H9 (cell line): ENCODE measurements at places on chromosomes 2 and 18.

DNA sequence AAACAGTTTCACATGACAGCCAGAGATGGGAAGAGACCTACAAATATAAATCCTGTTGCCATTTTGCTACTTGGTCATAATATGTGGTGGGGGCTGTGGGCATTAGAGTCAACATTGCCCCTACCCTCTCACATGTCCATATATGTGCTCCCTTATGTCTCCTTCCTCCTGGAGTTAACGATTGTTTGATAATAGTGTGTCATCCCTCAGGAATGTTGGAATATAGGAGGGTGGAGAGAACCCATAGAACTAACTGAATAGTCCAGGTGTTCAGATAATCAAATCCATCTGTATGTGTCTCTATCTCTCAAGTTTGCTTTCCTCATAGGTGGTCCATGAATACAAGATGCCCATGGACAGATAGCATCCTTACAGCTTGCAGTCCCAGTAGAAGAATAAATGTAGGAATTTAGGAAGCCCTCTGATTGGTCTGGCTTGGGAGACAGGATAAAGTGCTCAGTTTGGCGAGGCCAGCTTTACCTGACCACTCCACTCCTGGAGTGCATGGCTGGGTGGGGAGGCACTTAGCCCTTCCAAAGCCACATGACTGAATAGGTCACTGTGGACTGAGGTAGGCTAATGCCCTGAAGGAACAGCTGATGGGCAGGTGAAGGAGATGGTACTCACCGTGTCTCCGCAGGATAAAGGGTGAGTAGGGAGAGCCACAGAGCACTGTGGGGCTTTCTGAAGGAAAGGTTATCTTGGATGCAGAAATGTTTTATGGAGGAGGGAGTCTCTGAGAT lies 166.9 kb downstream of the CDCA7 start:
- no peak for DNase-seq
- H3K27me3 ChIP-seq, result no peaks in the 10 kb centered on the region; the same call in 1 of the 2 replicates
- H3K4me3 ChIP-seq, result no peak overlapping the region
- H3K36me3 ChIP-seq, result no peaks in the 10 kb centered on the region

GRCh38 chr2:53777134-53777533 lies 9.5 kb downstream of the CHAC2 start:
- H3K27ac ChIP-seq, result no peak overlapping the region
- DNase-seq, result no peak
- no peaks in the 10 kb centered on the region for H3K4me1 ChIP-seq
- no peak overlapping the region for H3K4me3 ChIP-seq
- no peaks in the 10 kb centered on the region for H3K27me3 ChIP-seq
- H3K36me3 ChIP-seq, result peaks cover 26% of the 10 kb centered on the region; the same call in 2 of the 3 replicates

DNA sequence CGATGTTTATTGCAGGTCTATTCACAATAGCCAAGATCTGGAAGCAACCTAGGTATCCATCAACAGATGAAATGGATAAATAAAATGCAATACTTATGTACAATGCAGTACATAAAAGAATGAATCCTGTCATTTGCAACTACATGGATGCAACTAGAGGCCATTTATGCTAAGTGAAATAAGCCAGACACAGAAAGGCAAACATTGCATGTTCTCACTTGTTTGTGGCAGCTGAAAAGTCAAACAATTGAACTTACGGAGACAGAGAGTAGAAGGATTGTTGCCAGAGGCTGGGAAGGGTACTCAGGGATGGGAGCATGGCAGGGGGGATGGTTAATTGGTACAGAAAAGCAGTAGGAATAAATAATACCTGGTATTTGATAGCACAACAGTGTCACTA lies 563.9 kb downstream of the TMX3 start:
- no peaks in the 10 kb centered on the region for H3K4me1 ChIP-seq
- H3K36me3 ChIP-seq, result no peaks in the 10 kb centered on the region
- H3K4me3 ChIP-seq, result no peak overlapping the region

GRCh38 chr18:28018351-28018750 lies 158.6 kb downstream of the CDH2 start:
- H3K4me3 ChIP-seq, result no peak overlapping the region
- no peak overlapping the region for H3K27ac ChIP-seq
- H3K4me1 ChIP-seq, result no peaks in the 10 kb centered on the region
- DNase-seq, result no peak
- H3K27me3 ChIP-seq, result no peaks in the 10 kb centered on the region
- H3K36me3 ChIP-seq, result no peaks in the 10 kb centered on the region

DNA sequence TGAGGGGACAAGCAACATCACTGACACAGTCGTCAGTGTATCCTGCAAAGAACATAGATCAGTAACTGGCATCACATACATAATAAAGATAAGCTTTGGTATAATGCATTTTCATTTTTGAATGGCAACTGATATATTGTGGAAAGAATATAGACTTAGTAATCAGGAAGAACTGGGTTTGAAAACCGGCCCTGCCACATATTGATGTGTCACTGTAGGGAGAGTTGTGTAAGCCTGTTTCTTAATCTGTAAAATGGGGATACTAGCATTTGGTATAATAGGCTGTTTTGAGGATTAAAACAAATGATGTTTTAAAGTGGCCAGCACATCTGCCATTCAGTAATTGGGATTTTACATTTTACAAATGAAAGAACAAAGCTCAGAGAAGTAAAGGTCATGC lies 277.8 kb upstream of the CNTNAP5 start:
- no peak for DNase-seq
- no peaks in the 10 kb centered on the region for H3K27me3 ChIP-seq
- no peak overlapping the region for H3K4me3 ChIP-seq

GRCh38 chr2:25044011-25044410 lies 2.1 kb downstream of the EFR3B start:
- H3K27me3 ChIP-seq, result peaks cover 4% of the 10 kb centered on the region; the same call in 1 of the 2 replicates
- peak overlapping the region; percentile 91 for H3K4me3 ChIP-seq
- H3K36me3 ChIP-seq, result peaks cover 7% of the 10 kb centered on the region
- no peak overlapping the region for H3K27ac ChIP-seq
- DNase-seq, result no peak

DNA sequence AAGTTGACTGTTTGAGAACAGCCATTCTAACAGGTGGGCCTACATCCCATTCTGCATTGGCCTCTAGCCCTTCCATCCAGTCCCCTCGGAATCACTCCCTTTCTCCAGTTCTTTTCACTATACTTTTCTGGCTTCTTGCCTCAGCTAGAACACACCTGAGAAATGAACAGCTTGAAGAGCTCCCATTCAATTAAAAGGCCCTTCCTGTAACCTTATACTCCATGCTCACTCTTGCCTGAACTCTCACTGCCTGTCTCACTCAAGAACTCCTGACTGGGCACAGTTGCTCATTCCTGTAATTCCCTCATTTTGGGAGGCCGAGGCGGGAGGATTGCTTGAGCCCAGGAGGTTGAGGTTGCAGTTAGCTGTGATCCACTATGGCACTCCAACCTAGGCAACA lies 23.6 kb downstream of the CHRNA1 start:
- no peaks in the 10 kb centered on the region for H3K36me3 ChIP-seq
- no peak overlapping the region for H3K4me3 ChIP-seq
- H3K27ac ChIP-seq, result no peak overlapping the region
- no peaks in the 10 kb centered on the region; the same call in 1 of the 2 replicates for H3K4me1 ChIP-seq

DNA sequence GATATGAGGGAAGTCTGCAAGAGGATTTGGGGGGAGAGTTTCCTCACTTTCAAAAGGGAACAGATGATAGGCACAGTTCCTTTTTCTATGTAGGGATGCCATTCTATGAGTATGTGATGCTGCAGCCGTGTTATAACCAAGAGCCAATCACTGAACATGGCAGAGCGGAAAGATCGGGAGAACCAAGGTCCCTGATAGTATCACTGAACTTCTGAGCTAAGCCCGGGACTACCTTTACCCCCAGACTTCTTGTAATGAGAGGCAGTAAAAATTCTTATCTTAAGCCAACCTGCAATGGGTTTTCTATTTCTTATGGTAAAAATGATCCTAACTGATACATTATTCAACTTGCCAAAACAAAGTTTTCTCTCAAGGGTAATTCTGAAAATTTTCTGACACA lies 21.6 kb upstream of the SLC1A4 start:
- H3K4me1 ChIP-seq, result no peaks in the 10 kb centered on the region
- no peaks in the 10 kb centered on the region for H3K27me3 ChIP-seq
- no peak overlapping the region for H3K4me3 ChIP-seq
- DNase-seq, result no peak
- no peak overlapping the region for H3K27ac ChIP-seq

GRCh38 chr2:144522176-144522896 lies 2.4 kb upstream of the ZEB2 start:
- no peaks in the 10 kb centered on the region for H3K36me3 ChIP-seq
- peaks cover 3% of the 10 kb centered on the region; the same call in 1 of the 2 replicates for H3K4me1 ChIP-seq
- H3K4me3 ChIP-seq, result peak overlapping the region; percentile 60
- peaks cover 38% of the 10 kb centered on the region for H3K27me3 ChIP-seq

DNA sequence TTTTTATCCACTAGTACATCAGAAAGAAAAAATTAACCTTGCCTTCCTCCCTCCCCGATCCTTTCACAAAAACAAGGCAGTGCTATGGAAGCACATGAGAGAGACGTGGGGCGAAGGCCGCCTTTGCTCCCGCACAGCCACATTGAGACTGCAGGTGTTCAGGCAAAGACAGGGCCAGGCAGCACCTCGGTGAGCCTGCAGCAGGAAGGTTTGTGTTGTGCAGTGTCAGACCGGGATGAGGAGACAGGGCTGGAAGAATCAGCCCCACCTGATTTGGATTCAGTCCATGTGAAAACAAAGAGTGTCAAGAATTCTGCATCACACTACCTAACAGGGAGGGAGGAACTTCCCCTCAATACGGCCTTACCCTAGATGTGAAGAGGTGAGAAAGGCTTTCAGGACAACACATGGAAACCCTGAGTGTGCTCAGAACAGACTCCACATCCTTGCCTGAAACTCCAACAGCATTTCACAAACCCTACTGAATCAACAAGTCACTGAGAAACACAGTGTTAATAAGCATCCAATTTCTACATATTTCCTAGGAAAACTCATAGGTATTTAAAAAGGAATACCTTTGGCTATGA lies 59.6 kb downstream of the HDAC4 start:
- DNase-seq, result no peak
- peaks cover 21% of the 10 kb centered on the region for H3K36me3 ChIP-seq
- no peaks in the 10 kb centered on the region for H3K27me3 ChIP-seq
- H3K27ac ChIP-seq, result no peak overlapping the region
- no peak overlapping the region for H3K4me3 ChIP-seq
- no peaks in the 10 kb centered on the region; the same call in 1 of the 2 replicates for H3K4me1 ChIP-seq

DNA sequence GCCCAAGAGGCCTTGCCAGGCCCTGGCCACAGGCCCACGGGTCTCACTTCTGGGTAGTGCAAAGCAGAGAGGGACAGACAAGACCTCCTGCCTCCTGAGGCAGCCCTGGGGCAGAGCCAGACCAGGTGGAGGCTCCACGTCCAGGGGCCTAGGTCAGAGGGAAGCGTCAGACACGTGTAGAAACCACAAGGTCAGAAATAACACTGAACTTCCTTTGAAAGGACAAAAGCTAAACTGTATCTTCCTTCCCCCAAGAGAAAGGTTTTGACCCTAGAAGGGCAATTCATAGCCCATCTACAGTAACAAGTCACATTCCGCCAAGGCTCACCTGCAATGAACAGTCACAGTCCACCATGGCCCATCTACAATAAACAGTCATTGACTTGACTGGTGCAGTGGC lies 17.9 kb downstream of the SDC1 start:
- H3K4me3 ChIP-seq, result no peak overlapping the region
- no peak overlapping the region for H3K27ac ChIP-seq
- no peaks in the 10 kb centered on the region for H3K27me3 ChIP-seq
- no peak for DNase-seq
- H3K36me3 ChIP-seq, result peaks cover 18% of the 10 kb centered on the region

- no peaks in the 10 kb centered on the region for H3K4me1 ChIP-seq
- H3K27ac ChIP-seq, result no peak overlapping the region
- H3K27me3 ChIP-seq, result no peaks in the 10 kb centered on the region
- DNase-seq, result no peak
- H3K36me3 ChIP-seq, result peaks cover 12% of the 10 kb centered on the region; the same call in 1 of the 2 replicates
These were observed 103.9 kb upstream of the UBE2E3 start for GRCh38 chr2:180876506-180876905.

DNA sequence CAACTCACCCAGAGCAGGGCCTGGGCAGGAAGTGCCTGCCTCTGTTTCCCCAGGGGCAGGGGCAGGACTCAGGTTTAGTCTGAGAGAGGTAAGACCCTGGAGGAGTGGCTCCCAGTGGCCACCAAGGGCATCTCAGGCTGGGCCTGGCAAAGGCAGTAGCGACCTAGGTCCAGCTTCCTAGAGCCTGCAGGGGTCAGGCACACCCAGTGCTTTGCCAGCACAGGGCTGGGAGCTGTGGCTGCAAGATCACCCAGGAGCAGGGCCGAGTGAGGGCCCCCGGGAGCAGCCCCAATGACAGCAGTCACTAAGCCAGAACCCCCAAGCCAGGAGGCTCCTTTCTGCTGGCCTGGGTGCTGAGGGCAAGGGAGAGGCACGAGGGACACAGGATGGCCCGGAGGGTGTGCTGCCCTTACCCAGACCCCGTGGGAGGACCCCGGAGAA lies 8.8 kb upstream of the DUSP2 start:
- H3K4me3 ChIP-seq, result no peak overlapping the region
- H3K27me3 ChIP-seq, result no peaks in the 10 kb centered on the region
- peak; percentile 36 for DNase-seq
- no peaks in the 10 kb centered on the region; the same call in 1 of the 2 replicates for H3K4me1 ChIP-seq
- H3K27ac ChIP-seq, result no peak overlapping the region
- H3K36me3 ChIP-seq, result peaks cover 4% of the 10 kb centered on the region; the same call in 2 of the 3 replicates

- no peaks in the 10 kb centered on the region for H3K27me3 ChIP-seq
- H3K4me3 ChIP-seq, result no peak overlapping the region
- no peaks in the 10 kb centered on the region for H3K36me3 ChIP-seq
- no peaks in the 10 kb centered on the region for H3K4me1 ChIP-seq
These were observed 1134.8 kb upstream of the ZEB2 start for GRCh38 chr2:145654746-145655145.

GRCh38 chr2:237726401-237726830 lies 72.2 kb upstream of the RBM44 start:
- no peak overlapping the region for H3K27ac ChIP-seq
- no peaks in the 10 kb centered on the region; the same call in 1 of the 2 replicates for H3K4me1 ChIP-seq
- H3K4me3 ChIP-seq, result no peak overlapping the region

DNA sequence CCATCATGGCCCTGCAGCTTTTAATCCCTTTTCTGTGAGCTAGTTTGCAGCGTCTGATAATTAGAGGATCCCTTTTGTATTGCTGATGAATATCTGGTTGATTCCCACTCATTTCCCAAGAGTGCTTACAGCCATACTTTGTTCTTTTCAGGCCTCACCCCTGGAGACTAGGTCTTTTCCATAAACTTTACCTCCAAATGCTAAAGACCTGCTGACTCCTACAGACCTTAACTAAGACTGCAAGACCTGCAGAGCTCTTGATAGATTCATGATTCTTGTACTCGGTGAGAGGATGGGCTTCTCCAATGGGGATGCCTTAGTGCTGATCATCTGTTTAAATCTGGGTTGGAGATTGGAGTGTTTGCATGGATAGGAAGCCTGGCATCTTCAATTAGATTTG lies 33.1 kb upstream of the DYNAP start:
- H3K27ac ChIP-seq, result no peak overlapping the region
- H3K4me1 ChIP-seq, result no peaks in the 10 kb centered on the region; the same call in 1 of the 2 replicates
- no peak for DNase-seq
- no peaks in the 10 kb centered on the region for H3K27me3 ChIP-seq

- no peak overlapping the region for H3K4me3 ChIP-seq
- peaks cover 19% of the 10 kb centered on the region; the same call in 1 of the 2 replicates for H3K27me3 ChIP-seq
- no peak for DNase-seq
- no peak overlapping the region for H3K27ac ChIP-seq
- no peaks in the 10 kb centered on the region for H3K36me3 ChIP-seq
These were observed 12.6 kb upstream of the KCNG2 start for GRCh38 chr18:79784965-79785770.

- DNase-seq, result no peak
- no peak overlapping the region for H3K27ac ChIP-seq
- H3K4me3 ChIP-seq, result no peak overlapping the region
These were observed 11.0 kb upstream of the PTPN2 start for GRCh38 chr18:12895014-12895413.

GRCh38 chr18:79596446-79597175 lies 83.0 kb upstream of the CTDP1 start:
- H3K27ac ChIP-seq, result no peak overlapping the region
- no peaks in the 10 kb centered on the region for H3K27me3 ChIP-seq
- H3K36me3 ChIP-seq, result no peaks in the 10 kb centered on the region
- DNase-seq, result no peak
